ENCODE measurements at places on chromosomes 5 and 9.
A peak's percentile ranks its signal among the peaks of the same experiment; 100 is the strongest.

DNA sequence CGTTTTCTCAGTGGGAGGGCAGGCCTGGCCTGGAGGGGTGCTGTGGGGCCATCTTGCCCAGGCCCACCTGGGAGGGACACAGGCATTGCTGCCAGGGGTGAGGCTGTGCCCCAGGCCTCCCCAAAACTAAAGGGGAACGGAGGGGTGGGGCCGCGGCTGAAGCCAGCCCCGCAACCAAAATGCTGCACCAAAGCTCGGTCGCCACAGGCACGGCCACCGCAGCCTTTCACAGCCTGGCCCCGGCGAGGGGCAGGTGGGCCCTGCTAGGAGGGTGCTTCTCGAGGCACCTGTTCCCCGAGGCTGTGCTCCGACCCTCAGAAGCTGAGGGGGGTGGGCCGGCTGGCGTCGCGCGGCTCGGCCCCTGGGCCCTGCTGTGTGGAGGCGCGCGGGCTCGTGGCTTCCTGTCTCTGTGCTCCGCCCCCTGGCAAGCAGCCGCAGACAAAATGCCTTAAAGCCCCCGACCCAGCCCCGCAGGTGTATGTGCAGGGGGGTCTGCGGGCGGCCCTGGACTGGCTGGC is 57.6 kb downstream of the JAK2 start:
- DNase-seq = no peak

GRCh38 chr5:9490494-9491097 is 55.3 kb downstream of the SEMA5A start:
- no peak for DNase-seq

DNA sequence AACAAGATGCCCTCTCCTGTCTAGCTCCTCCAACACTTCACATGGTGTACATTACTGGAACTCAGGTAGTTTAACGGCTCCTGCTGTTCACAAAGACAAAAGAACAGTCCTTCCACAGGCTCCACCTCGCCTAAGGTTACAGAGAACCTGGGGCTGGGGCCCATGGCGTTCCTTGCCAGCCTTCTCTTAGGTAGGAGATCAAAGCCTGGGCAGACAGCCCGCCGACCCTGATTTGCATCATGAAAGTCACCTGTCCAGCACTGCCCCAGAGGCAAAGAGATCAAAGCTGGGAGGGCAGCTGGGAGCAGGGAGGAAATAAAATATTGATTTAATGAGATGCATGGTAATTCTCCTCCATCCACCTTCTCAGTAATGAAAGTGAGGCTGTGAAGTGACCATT is 115.0 kb upstream of the SLIT3 start:
- DNase-seq = no peak

GRCh38 chr9:18739127-18739526 is 265.2 kb downstream of the ADAMTSL1 start:
- no peak for DNase-seq

DNA sequence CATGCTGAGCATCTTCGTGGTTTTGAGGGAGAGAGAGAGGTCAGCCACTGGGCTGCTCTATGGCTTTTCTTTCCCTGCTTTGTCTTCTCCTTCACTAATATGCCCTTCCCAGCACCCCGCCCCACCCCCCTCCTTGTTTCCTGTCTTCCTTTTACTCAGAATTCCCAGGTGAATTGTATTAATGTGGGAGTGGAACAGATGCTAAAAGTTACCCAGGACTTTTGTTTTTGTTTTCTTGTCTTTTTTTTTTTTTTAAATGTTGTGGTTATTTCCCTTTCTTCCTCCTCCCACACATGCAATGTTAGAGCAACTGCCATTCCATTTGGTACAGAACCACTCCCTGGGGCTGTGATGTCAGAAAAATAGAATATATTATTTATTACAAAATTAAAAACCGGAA is 442.7 kb upstream of the CD180 start:
- no peak for DNase-seq

DNA sequence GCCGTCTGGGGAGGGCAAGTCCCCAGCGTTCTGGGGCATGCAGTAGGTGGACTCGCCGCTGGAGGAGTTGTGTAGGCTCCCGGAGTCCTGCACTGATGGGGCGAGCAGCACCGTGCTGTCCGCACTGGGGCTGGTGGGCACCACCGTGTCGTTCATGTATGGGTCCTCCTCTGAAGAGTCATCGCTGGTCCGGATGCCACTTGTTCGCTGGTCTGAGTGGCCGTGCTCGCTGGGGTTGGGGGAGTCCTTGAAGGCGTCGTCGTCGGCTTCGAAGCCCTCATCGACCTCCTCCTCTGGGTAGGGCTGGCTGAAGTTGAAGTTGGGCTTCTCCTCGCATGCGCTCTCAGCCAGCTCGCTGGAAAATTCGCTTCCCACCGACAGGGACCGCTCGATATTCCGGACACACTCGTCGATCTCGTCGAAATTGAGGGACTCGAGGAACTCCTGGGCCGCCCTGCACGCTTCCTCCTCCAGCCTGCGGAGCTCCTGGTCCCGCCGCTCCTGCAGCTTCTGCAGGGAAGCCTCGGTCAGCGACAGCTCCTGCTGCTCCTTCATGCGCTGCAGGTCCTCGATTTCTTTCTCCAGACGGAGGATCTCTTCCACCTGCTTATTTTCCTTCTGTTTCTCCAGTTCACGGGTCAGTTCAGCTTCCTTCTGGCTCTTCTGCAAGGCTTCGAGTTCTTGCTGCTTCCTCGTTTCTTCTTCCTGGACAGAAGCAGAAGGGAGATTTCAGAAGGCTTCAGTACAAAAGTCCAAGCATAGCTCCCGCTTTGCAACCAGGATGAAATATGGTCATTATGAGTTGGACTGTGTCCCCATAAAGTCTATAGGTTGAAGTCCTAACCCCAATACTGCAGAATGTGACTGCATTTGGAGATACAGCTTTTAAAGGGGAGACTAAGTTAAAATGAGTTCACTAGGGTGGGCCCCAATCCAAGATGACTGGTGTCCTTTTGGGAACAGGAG is 84.6 kb upstream of the RETREG1 start:
- no peak for DNase-seq

DNA sequence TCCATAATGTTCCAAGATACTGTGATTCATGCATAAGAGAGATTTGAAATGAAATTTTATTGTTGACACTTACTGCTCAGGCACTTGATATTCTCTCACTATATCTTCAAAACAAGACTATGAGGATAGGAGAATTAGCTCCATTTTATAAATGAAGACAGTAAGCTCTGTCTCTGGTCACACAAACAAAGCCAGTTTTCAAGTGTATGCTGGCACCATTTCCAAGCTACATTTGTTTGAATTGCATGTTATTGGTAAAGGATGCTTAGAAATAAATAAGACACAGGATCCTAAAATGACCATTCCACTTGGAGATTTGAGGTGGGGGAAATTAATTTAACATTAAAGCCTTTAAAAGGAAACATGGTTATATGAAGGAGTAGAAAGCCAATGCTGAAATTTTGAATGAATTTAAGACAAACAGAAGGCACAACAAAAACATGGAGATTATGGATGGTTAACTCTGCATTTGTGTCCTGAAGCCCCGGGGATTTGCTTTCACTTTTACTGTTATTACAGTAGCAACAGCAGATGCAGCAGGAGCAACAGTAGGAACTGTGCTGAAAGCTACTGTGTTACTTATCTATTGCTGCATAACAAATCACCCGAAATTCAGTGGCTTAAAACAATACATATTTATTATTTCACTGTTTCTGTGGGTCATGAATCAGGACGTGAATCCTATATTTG is 79.7 kb upstream of the ASTN2 start:
- DNase-seq = no peak

GRCh38 chr5:56211298-56211865 is 21.7 kb downstream of the ANKRD55 start:
- no peak for DNase-seq

DNA sequence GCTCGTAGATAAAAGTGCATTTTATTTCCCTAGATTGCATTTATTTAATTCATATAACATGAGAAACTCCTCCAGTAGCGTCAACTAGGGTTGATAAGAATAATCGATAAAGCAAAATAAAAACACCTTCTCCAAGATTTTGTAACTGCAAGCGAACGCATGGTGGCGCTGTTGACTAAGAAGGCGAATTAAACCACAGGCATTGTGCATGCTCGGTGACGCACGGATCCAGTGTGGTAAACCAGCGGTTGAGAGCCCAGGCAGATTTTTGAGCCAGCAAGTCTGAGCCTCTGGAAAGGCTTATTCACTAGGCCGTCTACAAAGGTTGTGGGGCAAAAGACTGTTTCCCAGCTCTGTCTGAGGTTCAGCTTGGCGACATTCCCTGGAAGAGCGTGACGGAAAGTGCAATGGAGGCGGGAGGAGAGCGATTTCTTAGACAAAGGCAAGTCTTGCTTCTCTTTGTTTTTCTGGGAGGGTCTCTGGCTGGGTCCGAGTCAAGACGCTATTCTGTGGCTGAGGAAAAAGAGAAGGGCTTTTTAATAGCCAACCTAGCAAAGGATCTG is at the start of gene PCDHB3:
Gene PCDHB3 (plus strand): TSS at position 231 of the 563 bp plus-strand sequence. CDS start 177 bp downstream, at position 408.
- peak; percentile 65 for DNase-seq

DNA sequence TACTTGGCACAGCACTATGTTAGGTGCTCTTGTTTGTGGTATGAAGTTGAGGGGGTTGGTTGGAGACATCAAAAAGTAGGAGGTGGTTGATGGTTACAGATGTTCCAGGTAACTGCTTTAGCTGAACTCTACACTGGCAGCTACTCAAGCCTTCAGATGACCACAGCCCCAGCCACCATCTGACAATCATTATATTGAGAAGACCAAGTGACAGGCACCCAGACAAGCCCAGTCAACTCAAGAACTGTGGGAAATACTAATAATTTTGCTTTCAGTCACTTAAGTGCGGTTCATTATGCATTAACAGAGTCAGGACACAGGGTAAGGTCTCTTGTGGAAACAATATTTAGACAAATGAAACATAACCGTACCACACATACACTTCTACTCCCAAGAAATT is 38.9 kb upstream of the SLIT3 start:
- no peak for DNase-seq

DNA sequence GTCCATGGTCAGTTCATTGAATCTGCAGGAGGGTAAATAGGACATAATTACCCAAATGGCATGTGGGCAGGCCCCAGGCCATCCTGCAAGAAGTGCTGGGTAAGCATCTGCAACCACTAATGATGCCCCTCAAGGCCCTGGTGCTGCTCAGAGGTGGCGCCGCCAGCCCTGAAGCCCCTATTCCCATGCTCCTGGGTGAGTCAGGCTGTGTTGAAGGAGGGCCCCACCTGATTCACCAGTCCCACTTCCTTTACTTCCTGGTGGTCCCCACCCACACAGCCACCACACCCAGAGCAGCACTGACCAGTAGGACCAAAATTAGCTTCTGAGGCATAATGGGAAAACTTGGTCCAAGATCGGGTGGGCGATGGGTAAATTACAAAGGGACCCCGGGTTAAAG is 120.4 kb upstream of the SPRY4 start:
- no peak for DNase-seq
